ENCODE measurements at places on chromosomes 2 and 18. TPM values are rescaled to one million over a fixed set of nuclear protein-coding genes. Genes with fewer than 3 reads are reported as not detected.

IGFBP2 gene
- 263 TPM for total RNA-seq

SLC19A3 gene
- total RNA-seq: not detected

CDKL4 gene
- total RNA-seq: 0.51 TPM

DTNB gene
- 5.8 TPM for total RNA-seq

EGR4 gene
- not detected for total RNA-seq

SULT1C2 gene
- total RNA-seq: 0.05 TPM

ERICH2 gene
- not detected for total RNA-seq
